Stimulated activated CD8-positive, alpha-beta memory T cell treated with anti-CD3 and anti-CD28 coated beads, Interleukin-2, amount 100 ng/mL, for 48 hours (primary cell): ENCODE measurements at places on chromosomes 2 and 18.

DNA sequence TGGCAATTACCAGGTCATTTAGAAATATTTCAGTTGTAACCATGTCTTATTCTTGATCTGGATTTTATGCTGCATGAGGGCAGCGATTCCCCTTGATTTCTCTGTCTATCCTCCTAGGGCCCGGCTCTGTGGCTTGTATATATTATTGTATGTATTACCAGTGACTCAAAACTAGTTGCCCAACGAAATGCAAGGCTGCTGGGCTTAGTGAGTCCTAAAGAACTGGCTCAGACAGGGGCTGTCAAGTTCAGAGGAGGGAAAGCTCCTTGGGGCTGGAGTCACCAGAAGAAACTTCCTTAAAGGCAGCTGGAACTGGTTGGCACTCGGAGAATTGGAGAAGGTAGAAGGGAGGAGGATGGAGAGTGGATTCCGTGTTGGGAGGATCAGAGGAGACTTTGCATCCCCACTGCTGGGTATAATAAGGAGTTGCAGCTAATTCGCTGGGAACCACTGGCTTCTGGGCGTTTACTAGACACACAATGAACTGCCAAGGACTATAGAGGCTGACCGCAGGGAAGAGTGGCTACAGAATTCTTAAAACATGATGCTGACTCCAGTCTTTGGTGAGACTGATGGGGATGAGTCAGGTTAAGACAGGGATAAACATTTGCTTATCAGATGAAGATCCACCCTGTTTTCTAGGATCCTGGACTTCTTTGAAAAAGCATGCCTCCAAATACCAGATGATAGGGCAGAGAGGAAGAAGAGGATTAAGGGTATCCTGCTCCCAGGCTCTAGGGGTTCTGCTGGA, 104.3 kb downstream of the PRKCE start:
- DNase-seq, result no peak

GRCh38 chr2:71358931-71359671, 27.5 kb downstream of the ZNF638 start:
- DNase-seq, result no peak

- no peak for DNase-seq
These were observed 172.6 kb upstream of the PID1 start for GRCh38 chr2:229443546-229444268.

DNA sequence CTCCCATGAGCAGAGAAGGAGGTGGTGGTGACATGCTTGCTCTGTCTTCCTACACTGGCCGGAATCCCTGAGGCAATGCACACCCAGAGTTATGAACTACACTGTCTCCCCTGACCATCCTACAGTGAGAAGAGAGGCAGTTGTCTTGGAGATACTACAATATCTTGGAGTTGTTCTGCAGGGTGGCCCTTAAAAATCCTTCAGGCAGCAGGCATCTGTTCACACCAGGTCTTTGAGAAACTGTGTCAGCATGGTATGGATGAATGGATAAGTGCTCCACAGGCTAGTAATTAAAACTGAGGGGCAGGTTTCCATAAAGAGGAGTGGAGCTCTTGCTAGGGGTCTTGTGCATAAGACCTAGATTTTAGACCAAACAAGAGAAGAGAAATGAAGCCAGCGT, 223.7 kb upstream of the COPS8 start:
- DNase-seq, result no peak

- DNase-seq, result no peak
These were observed 121.0 kb downstream of the MYO1B start for GRCh38 chr2:191366199-191366598.

GRCh38 chr2:113158884-113159553, 14.8 kb upstream of the PSD4 start:
- no peak for DNase-seq

DNA sequence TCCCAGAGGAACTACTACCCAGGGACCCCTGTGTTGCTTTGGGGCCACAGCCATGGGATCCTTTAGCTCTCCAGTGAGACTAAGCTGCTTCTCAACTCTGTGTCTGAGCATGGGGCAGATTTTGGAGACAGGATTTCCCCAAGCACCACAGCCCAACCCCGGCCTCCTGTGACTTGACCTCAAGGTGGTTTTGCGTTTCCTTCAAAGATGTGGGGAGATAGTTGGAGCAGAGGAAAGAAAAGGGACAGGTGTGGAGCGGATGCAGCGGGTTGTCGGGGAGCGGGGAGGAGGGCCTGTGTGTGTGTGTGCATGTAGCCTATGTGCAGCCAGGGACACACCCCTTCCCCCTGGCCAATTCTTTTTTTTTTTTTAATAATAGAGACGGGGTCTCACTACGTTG, 10.2 kb downstream of the ARID5A start:
- no peak for DNase-seq

DNA sequence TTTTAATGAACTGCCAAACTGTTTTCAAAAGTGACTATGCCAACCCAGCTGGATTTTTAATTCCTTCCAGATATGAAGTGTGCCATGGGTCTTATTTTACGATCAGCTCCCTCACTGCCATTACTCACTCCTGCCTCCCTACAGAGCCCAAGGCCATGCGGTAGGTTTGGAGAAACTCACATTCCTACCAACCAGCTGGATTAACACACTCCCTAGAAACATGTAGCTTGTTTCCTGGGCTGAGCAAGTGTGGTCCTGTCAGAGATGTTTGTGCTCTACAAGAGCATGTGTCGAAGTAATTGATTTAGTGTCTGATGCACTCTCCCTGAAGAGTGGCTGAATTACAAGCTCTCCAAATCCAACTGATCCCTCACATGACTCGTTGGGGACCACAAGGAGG, 82.5 kb downstream of the SPP2 start:
- no peak for DNase-seq

- DNase-seq, result no peak
These were observed 69.4 kb downstream of the SCG2 start for GRCh38 chr2:223532712-223533111.

GRCh38 chr2:237306787-237307170, 107.2 kb downstream of the COL6A3 start:
- DNase-seq, result no peak

- no peak for DNase-seq
These were observed 130.3 kb upstream of the FAM98A start for GRCh38 chr2:33729353-33729752.

- no peak for DNase-seq
These were observed 283.3 kb downstream of the PTPRM start for GRCh38 chr18:7850446-7850845.

GRCh38 chr2:218393750-218394290, 5.8 kb upstream of the CTDSP1 start:
- DNase-seq, result no peak

GRCh38 chr2:60559880-60560279, 6.4 kb upstream of the BCL11A start:
- no peak for DNase-seq

DNA sequence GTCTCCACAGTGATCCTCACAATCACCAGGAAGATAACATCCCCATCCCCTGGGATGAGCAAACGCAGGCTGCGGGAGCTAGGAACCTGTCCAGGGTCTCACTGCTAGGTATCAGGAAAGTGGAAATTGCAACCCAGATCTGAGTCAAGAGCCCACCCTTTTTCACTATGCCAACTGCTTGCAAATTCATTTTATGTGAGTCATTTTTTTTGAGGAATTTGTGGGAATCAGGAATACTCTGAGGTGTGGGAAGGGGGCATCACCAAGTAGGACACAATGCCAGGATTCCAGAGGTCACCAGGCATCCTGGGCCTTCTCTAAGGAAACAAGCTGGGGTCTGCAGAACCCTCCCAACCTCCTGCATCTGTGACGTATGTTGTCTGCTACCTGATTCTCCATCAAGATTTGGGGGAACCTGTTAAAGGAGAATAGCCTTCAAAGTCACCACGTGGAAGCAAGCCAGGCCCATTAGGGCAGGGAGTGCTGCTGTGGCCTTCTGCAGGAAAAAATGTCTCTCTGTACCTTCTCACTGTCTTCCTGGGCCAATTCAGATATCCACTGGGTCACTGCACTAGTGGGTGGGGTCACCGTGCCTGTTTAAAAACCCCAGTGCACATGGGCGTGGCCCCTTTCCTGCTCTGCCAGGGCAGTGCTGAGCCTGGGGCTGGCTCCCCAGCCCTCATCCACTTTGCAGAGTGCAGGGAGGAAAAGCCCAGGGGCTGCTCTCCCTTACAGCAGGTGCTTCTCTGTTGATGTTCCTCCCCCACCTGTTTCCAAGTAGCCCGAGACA, 50.2 kb downstream of the MCFD2 start:
- DNase-seq, result no peak
